ENCODE measurements at places on chromosomes 1 and 21.

DNA sequence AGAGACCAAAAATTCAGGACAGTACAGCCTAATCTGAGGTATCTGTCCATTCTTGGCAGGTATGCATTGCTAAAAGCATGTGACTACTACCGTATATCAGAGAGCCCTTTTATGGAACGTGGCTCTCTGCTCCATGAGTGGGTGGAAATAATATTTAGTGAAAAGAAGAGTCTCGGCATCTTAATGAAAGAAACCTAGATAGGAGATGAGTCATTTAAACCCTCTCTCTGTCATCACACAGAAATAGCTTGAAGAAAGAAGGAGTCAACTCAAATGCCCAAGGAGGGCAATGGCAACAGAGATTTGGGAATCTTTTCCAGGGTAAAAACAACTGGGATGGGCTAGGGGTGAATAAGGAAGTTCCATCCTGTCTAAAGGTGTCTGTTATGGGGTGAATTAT lies 528.2 kb downstream of the SMYD3 start:
- no peak for DNase-seq

- no peak for DNase-seq
These were observed 1.0 kb upstream of the SFN start for GRCh38 chr1:26861889-26862378.

GRCh38 chr1:212101735-212102134 lies 66.2 kb downstream of the DTL start:
- no peak for DNase-seq

DNA sequence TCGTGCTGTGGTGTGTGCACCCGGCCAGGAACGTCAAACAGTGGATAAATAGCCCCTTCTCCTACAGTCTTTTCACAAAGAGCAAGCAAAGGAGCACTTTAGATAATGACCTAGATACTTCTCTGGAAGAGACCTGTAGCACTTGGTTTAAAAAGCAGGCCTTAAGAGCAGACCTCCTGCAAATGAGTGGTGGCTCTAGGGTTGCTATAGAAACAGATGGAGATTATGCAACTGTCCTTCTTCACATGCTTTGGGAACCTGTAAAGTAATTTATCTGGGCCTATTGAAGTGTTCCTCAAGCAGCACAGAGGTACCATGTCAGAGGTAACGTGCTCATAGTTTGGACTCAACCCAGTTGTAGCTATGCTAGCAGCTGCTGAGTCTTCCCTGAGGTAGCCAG lies 208.2 kb upstream of the KIAA0040 start:
- DNase-seq: no peak

DNA sequence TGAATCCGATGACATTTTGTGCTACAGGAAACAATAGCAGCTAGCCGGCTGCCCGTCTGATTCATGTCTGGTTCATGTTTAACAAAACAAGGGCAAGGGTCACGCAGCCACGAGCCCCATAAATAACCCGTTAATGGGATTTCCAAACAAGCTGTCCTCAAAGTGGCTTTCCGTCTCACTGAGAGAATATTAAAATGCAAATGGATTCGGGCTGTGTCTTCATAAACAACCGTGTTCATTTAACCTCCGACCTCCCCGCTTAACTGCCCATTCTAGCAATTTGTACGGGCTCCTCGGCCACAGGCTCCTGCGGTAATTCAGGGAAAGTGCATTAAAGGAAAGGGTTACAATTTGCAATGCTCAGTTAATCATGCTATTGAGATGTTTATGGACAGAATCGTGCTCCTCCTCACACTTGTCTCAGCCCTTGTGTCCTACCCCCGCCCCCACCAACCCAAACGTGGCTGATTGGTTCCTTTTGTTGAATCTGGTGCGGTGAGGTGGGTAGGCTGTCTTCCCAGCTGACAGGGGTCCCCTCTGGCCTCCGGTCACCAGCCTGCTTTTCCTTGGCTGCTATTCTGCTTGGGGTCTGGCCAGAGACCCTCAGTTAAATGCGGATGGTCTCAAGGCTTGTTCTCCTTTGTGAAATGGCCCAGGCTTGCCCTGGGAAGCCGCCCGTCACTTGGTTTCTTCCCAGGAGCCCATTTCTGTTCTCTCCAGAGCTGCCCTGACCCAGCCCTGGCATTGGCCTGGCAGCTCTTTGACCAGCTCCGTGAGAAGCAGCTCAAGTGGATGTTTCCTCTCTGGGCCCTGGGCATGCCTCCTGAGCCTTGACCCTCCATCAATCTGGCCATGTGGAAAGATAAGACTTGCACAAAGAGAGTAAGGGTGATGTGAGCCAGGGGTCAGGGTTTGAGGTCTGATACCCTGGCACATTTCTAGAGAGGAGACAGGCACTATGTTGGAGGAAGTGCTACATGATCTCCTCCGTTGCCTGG lies 200.7 kb upstream of the POU3F1 start:
- DNase-seq: no peak

Data from D341Med (cell line).